ENCODE measurements at places on chromosomes 5 and 9. TPM values are rescaled to one million over a fixed set of nuclear protein-coding genes. Genes with fewer than 3 reads are reported as not detected.

Gene CATSPER3
- not detected for total RNA-seq

Gene RFX3
- total RNA-seq: 10.5 TPM

Gene OR1J2
- total RNA-seq: not detected

Gene PHF2
- total RNA-seq: 42.6 TPM

Gene NTNG2
- under 0.01 TPM for total RNA-seq

DNA sequence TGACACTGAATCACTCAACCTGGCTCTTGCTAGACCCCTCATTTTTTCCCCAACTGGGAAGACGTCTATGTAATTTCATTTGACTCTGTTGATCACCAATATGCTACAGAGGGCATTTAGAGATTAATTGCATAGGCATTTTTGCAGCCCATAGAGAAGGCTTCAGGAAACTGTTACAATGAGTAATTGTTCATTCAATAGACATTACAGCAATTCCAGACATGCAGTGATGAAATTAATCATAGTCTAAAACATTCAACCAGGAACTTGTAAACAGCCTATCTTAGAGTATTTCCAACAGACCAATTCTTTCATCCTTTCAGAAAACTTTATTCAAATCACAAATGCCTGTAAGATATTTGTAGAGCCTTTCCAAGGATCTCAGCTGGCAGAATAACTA is 122.3 kb downstream of the MARCHF11 start:
- DNase-seq: no peak

DNA sequence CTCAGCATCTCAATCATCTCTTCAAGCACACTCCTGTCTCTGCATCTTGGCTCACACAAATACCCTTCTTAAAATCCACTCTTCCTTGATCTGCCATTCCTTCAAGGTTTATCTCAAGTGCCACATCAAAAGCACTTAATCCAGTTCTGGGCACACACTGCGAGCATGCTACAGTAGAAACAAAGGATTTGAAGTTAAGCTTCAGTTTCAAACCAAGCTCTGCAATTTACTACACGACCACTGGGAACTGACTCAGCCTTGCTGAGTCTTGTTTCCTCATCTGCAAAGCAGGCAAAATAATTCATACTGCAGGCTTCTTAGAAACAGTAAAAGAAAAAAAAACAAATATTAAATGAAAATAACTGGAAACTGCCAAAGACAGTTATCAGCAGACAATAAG is 50.5 kb upstream of the CTNNAL1 start:
- DNase-seq: no peak

DNA sequence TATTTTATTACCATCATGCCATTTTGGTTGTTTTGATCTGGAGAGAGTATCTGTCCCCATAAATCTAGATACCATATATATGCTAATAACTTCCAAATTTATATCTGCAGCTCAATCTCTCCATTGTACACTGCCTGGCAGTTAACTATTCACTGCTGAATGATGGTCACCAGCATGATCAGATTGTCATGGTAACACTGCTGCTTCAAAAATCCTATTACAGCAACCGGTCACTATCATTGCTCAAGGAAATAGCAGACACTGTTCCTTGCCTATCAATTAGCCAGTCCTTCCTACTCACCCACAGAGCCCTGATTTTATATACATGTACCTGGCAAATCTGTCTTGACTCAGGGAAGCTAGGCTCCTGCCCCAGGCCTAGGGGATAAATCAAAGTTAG is 11.5 kb downstream of the REEP5 start:
- DNase-seq: no peak

- no peak for DNase-seq
Measured at GRCh38 chr5:91361055-91361701, 21.9 kb downstream of the ARRDC3 start.

- DNase-seq: no peak
Measured at GRCh38 chr5:38710627-38711026, 135.2 kb upstream of the OSMR start.

GRCh38 chr5:137004279-137004678 is 494.8 kb downstream of the SPOCK1 start:
- no peak for DNase-seq

DNA sequence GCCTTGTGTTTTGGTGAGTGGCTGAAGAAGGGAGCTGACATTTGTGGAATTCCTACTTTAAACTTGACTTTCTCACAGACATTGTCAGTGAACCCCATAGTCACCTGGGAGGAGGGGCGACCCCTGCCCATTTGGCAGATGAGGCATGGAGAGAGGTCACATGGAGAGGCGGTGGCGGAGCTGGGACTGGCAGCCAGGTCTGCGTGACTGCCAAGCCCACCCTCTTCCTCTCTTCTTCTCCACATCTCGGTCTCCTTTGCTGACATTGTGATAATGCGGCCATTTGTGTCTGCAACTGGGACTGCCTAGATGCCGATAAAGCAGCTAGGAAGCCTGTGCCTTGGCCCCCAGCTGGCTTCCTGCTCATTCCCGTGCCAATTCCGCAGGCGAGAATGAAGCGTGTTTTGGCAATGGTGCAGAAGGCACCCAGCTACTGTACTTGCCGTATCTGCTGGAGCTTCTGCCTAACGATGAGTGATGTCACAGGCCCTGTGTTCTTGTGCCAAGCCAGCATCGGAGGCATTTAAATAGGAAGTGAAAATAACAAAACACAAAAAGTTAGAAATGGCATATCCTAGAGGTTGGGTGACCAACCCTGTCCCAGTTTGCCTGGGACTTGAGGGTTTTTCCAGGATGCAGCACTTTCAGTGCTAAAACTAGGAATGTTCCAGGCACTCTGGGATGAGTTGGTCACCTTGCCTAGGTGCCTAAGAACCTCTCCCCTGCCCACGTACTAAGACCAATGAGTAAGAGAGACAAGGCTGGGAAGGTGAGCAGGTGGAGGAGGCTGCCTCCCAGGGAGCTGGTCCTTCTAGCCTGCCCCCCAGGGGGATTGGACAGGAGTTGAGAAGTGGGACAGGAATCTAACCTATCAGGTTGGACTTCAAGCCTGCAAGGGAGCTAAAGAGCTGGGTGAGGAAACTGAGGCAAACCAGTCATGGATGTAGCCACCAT is 23.6 kb downstream of the OLFML2A start:
- DNase-seq: no peak
